ENCODE measurements at places on chromosomes 6 and 20. TPM values are rescaled to one million over a fixed set of nuclear protein-coding genes. Genes with fewer than 3 reads are reported as not detected.

DNA sequence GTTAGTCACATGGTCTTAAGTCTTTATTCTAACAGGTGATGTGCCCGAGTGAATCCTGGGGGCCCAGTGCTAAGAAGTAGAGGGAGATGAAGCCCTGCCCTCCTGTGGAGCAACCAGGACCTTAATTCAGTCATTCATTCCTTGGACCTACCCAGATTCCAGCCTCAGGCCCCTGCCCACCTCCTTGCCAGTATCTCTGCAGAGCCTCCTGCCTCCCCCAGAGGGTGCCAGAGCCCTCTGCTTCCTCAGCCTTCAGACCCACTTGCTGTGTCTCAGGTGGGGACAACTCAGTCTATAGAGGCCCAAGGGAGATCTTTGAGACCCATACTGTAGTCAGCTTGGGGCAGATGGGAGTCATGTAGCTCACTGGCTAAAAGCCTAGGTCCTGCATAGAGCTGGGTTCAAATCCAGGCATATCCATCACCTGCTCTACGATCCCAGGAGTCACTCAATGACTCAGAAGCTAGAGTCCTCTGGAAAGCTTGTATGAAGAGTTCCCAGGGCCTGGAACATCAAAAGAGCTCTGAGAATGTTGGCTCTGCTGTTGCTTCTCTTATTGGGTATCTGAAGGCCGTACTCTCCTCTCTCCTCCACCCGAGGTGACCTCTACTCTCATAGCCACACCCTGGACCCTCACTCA lies 3.9 kb upstream of the SIGLEC1 start:
- DNase-seq: no peak

GRCh38 chr6:38057994-38058393 lies 238.5 kb downstream of the ZFAND3 start:
- no peak for DNase-seq

DNA sequence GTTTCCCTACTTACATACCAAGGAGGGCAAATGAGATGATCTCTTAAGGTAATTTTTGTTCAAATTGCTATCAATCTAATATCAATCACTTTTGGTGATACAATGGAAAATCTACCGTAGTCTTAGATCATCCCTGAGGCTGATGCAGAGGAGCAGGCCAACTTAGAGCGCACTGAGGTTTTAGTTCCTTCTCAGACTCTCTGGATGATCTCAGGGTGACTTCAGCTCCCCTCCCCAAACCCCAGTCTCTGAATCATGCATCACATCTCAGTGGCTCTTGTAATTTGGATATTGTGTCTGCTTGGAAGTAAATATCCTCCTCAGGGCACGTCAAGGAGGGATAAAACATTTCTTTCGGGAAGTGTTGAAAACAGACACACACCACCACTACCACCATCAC lies 5.9 kb downstream of the TUBB2B start:
- DNase-seq: no peak

- no peak for DNase-seq
Measured at GRCh38 chr20:32685541-32686529, 12.1 kb upstream of the C20orf203 start.

DNA sequence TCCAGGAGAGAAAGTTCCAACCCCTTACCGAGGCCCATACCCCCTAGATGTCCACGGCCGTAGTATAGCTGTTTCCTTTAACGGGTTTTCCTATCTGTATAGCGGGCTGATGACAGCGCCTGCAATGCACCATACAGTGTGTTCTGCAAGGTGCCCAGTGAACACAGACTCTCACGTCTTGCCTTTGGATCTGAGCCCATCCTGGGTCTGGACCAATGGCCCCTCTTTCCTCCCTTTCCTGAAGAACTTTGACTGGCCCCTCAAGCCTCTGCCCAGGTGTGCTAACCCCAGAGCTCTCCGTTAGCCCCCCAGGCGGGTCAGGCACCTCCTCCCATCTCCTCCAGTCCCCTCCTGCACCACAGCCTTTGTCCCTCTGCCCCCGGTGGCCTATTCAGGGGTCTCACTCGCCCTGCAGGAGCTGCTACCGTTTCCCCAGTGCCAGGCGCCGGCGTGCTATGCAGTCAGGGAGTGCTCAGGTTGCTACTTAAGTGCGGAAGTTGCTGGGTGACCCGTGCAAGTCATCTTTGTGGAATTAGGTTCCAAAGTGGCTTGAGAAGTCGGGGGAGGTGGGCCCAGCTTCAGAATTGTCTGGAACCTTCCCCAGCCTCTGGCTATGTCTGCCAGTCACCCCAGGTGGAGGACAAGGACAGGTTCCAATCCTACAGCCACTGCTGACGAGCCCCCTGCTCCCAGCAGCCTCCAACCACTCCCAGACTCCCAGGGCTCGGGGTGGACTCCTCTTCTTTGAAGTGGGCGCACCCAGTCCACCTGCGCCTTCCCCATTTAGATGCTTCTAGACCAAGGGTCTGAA lies 35.0 kb upstream of the ZBP1 start:
- peak; percentile 9 for DNase-seq

DNA sequence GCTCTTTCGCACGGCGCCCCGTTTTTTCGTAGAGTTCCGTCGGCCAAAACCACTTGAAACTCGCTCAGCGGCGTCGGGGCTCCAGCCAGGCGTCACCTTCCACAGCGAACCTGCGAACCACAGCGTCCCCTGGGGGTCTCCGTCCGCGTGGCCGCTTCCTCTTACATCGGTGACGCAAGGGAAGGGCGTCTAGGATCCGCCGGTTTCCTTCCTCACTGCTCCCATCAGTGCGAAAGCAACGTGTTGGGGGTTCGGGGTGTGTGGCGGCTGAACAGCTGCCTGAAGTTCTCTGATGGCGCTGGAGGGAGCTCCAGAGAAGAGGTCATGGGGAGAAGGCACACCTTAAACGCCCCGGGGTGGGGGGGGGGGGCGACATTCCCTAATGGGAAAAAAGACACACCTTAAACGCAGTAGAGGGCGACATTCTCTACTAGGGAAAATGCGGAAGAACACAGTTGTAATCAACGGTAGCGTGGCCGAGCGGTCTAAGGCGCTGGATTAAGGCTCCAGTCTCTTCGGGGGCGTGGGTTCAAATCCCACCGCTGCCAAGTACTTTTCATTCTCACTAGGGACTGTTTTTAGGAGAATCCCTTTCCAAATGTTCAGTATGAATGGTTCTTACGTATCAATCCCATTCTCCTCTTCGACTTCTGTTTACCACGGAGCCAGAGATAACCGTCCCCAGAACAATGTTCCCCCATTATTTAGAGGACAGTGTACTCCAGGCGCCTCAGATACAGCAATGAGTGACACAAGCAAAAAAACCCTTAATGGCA lies 16.4 kb downstream of the ZNF311 start:
- DNase-seq: peak; percentile 65

SAMD3 gene
- 2.2 TPM for total RNA-seq

NRM gene
- total RNA-seq: 7.7 TPM

PACSIN1 gene
- 1.4 TPM for total RNA-seq

ZBTB46 gene
- 9.0 TPM for total RNA-seq

GMNN gene
- 10.8 TPM for total RNA-seq
